NCI-H1105 (cell line): ENCODE measurements at places on chromosomes 2 and 18.
A peak's percentile ranks its signal among the peaks of the same experiment; 100 is the strongest.

DNA sequence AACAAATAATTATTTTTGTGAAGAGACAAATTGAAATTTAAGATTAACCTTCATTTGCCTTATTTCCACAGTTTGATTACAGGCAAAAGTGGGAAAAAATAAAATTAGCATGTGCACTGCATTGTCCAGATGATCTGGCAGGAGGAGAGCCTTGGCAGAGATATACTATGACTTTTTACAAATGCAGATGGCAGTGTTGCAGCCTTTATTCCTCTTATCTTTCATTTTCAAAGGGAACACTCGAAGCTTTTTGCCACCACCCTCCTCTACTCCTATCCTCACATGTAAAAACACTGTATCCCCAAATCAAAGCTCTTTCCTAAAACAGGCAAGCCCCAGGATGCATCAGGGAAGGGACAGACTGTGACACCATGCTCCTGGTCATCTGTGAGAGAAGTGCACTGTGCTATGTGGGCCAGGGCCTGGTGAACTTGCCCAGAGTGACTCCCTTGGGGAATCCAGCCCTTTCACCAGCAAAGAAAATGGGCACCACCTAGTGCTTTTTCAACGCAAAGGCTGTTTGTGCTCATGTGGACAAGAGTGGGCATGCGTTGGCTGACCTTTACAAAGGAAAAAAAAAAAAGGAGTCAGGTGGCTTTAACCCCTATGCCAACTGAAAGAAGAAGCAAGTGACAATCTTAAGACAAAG is 74.7 kb upstream of the ETAA1 start:
- DNase-seq, result peak; percentile 47

DNA sequence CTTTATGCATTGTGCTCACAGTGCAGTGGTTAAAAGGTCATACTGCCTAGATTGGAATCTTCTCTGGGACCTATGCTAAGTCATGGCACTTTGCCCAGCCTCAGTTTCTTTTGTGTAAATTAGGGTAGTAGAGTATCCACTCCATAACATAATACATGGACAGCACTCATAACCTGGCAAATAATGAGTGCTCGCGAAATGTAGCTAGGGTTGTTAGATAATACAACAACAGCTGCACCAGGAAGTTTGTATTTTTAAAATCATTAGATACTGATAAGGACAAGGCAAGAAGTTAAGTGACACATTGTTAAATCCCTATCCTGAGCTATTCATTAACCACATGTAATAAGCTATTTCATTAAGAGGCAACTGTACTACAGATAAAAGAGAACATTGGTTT is 13.8 kb upstream of the PLA2R1 start:
- DNase-seq, result peak; percentile 28

DNA sequence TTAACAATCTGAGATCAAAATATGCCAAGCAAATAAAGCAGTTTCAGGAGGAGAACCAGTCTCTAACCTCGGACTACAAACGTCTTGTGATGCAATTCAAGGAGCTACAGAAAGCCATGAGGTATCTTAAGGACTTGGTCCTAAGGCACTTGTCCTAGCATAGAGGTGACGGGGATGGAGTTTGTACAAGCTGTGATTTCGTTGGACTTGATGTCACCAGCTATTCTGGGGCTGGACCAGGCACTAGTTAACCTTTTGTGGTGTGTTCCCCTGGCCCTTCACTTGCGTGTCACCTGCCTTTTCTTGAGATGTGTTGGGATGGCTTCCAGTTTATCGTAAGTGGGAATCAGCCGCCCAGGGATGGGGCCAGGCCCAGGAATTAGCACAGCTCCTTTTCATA is 33.7 kb downstream of the OTOF start:
- DNase-seq, result no peak

DNA sequence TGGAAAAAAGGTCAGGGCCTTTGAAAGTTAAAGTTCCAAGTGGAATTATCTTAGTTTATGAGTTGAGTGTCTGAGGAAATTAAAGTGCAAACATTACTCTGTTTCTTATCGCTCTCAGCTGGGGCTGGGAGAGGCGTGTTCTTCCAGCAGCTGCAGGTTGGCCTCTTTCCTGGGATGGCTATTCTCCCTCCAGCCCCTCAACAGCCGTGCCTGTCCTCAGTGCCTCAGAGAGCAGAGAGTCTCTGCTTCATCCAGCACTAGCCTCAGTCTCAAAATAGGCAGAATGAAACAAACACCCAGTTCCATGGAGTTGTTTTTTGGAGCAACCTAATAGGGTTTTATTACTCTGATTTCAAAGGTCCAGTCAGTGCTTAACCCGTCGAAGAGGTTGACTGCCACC is 298.1 kb downstream of the GALR1 start:
- DNase-seq, result no peak

DNA sequence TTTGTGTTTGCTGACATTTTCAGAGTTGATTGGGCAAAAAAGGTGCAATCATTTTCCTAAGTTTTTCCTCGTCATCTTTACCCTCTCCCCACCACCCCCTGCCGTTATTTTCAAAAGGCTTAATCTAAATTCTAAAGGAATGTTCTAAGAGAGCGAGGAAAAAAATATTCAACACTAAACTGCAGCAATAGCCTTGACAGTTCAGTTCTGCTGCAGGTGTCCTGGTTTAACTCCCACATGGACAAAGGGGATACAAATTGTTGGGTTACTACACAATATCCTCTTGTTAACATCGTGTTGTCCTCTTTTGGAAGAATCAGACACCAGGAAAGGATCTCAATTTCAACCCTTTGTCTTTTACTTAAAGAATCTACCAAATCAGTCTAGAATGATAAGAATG is 696.5 kb downstream of the NRXN1 start:
- no peak for DNase-seq

- no peak for DNase-seq
Measured at GRCh38 chr2:1607971-1608688, 136.2 kb downstream of the PXDN start.

DNA sequence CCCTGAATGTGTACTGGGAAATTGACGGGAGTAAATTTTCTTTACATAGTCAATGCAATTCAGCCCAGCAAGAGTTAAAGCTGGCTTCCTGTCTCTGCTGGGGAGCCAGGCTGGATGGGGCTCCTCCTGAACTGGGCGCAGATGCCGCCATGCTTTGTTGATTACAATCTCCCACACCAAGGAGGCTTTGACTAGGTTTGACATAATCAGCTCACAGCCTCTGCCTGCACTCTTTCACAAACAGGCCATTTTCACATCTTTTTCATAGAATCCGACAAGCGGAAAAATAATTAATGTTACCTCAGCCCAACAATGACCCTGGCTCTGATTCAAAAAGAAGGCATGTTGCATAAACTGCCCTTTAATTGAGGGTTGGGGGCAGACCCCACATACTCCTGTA is 54.3 kb downstream of the FOXI3 start:
- no peak for DNase-seq

GRCh38 chr2:230008708-230009066 is 60.0 kb downstream of the SLC16A14 start:
- no peak for DNase-seq

DNA sequence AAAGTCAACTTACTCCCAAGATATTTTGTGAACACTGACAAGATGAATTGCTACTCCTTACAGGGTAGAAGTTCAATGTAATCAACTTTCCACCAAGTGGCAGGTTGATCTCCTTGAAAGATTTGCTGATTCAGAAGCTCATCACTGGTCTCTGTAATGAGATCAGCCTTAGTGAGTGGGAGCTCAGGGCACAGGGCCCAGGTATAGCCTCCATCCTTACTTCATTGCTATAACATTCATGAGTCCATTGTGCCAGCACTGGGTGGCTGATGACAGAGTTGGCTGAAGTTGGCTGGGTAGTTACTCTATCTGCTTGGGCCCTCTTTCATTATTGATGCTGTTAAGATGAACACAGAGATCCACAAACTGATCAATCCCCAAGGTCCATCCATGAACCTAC is 379.0 kb downstream of the IRS1 start:
- DNase-seq, result no peak

DNA sequence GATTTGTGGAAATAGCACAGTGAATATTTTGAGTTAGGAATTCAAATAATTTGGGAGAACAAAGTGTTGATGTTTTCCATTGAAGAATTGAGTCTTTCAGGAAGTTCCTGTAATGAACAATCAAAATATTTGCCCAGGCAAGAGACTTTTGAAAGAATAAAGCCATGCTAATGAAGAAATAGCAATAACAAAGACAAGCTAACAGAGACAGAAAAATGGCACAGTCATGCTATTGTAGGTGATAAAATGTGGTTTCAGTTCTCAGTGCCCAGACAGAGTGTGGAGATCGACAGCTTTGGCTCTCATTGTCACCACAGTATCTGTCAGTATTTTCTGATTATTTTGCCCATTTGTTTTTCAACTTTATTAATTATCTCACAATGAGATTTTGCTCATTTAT is 490.8 kb upstream of the PIK3C3 start:
- no peak for DNase-seq

DNA sequence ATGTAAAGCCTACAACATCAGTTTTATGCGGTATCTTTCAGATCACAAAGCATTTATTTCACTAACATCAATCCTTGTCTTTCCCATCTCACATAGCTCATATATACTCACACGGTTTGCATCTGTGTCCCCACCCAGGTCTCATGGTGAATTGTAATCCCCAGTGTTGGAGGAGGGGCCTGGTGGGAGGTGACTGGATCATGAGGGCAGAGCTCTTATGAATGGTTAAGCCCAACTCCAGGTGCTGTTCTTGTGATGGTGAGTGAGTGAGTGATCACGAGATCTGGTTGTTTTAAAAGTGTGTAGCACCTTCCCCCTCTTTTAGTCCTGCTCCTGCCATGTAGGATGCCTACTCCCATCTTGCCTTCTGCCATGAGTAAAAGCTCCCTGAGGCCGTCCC is 42.0 kb downstream of the PARD6G start:
- no peak for DNase-seq

GRCh38 chr2:100291152-100291970 is 30.9 kb downstream of the LONRF2 start:
- no peak for DNase-seq

- DNase-seq, result no peak
Measured at GRCh38 chr2:226791056-226791486, 8.5 kb downstream of the IRS1 start.

GRCh38 chr18:38481576-38481975 is 916.0 kb upstream of the CELF4 start:
- no peak for DNase-seq
